ENCODE measurements at places on chromosomes 7 and 10.

DNA sequence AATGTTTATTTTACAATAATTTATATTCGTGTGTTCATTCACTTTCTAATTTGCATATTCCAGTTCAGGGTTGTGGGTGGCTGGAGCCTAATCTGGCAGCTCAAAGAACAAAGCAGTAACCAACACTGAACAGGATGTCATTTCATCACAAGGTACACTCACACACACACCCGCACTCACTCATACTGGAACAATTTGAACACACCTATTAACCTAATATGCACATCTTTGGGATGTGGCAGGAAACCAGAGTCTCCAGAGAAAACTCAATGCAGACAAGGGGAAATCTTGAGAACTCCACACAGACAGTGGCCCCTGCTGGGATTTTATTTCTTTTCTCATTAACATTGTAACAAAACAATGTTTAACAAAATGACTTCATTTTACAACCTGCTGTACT is 97.4 kb downstream of the TWIST1 start:
- DNase-seq: no peak

DNA sequence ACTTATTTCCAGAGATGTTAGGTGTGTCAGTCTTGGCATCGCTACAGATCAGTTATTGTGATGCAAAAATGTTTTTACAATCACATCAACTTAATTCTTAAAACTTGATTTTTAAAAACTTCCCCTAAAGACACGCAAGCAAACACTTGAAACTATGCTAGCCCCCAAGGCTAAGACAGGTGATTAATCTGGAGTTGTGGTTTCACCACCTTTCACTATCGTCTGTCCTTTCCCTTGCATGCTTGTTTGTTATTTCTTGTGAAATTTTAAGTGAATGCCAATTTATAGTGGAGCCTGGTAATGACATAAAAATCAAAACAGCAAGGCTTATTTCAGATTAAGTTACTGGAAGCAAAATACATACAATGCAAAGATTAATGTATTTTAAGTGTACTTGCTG is 70.4 kb downstream of the SLC35B4 start:
- DNase-seq: no peak

GRCh38 chr7:69808391-69808790 is 210.1 kb downstream of the AUTS2 start:
- no peak for DNase-seq

- DNase-seq: no peak
Measured at GRCh38 chr7:32093415-32094408, 23.5 kb upstream of the PDE1C start.

DNA sequence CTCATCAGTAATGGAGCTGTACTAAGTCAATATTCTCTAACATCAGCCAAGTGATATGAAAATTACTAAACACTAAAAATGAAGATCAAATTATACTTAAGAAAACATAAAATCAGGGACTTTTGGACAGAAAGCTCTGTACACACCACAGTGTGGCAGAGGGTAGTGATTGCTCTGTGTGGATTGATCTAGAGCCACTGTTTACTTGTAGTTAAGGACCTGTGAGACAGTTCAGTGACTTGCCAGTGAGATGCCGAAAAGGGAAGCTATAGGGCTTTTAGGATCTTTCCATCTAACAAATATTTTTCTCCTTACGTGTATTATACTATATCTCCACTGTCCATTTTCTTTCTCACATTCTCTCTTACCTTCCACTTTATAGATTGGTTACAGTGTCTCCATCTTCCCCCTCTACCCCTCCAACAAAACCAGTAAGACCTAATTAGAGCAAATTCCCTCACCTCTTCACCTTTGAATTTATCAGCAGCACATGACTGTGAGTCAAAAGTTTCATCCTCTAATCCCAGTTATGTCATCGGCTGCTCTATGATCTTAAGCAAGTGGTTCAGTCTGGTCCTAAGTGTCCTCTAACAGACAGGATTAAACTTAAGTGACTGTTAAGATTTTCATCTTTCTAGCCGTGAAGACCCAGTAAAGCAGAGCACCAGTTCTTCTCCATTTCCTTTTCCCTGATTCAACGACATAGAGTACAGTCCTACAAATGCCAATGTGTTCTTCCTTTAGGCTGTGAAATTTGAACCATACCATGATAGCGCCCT is 6.9 kb downstream of the PIK3CG start:
- no peak for DNase-seq

DNA sequence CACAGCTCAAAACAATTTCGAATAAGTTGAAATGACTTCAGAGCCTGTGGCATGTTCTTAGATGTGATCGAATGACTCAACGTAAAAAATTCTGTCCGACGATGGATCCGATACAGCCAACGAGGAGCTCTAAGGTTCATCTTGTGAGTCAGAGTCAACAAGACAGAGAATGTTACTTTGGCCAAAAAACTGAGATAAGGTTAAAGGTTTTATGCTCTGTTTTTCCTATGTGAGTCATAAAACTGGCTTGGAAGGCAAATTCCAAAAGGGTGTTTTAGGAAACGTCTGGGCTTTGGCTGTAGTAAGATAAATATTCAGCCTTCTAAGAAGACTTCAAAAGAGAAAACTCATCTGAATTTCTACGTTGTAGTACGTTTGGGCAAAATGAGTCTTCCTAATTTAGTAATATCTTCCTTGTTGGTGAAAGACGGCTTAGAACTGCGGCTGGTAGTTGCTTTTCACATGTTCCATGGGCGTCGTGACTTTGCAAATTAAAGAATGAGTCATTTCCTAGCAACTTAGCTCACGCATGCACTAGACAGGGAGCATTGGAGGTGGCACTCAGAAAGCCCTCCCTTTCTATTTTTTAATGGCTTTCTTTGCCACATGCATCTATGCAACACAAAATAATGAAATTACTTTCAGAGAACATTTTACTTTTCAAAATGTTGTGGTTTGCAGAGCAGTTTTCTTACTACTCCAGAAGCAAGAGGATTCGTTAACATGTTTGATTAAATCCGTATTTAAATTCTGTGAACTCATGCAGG is 28.2 kb downstream of the PFKP start:
- peak; percentile 48 for DNase-seq

DNA sequence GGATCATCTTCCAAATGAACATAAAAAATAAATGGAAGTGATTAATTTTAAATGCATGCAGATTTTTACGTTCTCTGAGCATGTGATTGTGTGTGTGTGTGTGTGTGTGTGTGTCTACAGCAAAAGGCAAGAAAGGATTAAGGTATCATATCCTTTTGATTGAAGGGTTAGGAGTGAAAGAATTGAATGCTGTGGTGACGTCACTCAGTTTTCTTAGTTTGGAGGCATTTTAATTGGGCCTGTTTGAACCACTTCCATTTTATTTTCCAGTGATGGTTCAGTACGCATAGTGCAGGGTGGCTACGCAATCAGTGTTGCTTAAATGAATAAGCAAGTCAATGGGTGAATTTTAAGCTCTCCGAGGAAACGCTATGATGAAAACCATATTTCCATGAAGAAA is 31.3 kb downstream of the TACC2 start:
- DNase-seq: no peak

- DNase-seq: no peak
Measured at GRCh38 chr7:82549616-82550285, 106.2 kb upstream of the CACNA2D1 start.

GRCh38 chr10:8504499-8504898 is 450.0 kb downstream of the GATA3 start:
- no peak for DNase-seq

DNA sequence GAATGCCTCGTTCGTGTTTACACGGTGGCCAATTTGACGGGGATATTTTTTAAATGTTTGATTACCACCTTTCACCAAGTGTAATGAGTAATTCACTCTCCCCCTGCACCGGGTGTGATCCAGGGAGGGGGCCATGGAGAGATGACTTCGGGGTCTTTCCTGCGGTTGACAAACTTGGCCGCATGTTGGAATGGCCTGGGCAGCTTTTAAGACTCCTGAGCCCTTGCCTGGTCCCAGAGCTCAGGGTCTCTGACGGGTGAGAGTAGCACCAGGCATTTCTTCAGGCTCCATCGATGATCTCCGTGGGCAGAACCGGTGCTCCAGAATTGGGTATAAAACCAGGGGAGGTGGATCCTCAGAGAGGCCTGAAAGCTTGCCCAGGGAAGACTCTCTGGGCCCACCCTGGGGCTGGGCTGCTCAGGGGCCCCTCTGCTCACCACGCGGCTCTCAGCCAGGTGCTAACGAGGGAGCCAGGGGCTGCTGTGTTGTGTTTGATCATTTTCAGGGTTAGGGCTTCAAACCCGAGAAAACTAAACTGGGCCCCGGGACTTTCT is 882 bp downstream of the ZNF282 start:
- no peak for DNase-seq

DNA sequence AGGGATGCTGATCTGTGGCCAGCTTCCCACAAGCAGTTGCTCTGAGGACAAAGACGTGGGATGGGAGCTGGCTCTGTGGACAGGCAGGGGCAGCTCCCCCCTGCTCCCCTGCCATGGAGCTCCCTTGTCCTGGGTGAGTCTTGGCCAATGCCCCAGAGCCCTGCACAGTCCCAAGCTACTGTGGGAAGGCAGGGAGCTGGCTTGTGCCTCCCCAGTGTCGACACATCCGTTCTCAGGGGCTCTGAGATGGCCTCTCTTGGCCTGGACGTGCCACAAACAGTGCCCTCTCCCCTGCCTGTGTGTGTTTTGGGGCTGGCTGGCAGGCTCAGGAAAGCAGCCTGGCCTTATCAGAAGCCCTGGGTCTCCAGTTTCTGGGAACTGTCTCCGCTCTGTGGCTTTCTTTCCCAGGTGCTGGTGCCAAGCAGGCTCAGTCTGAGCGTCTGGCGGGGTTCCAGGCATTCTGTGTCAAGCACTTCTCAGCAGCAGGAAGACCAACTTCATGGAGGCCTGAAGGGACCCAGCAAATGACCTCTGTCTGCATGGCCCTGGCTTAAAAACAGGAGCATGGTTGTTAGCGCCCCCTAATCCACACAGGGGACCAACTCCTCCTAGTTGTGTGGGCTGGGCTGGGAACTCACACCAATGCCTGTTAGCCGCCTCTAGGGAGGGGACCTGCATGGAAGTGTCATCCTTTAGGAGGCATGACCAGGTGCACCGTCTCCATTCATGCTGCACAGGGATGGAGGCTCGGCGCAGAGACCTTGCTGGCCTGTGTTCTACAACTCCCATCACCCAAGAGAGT is 375.2 kb downstream of the RPS24 start:
- DNase-seq: no peak

GRCh38 chr7:931871-932650 is 22.4 kb downstream of the ADAP1 start:
- DNase-seq: no peak

DNA sequence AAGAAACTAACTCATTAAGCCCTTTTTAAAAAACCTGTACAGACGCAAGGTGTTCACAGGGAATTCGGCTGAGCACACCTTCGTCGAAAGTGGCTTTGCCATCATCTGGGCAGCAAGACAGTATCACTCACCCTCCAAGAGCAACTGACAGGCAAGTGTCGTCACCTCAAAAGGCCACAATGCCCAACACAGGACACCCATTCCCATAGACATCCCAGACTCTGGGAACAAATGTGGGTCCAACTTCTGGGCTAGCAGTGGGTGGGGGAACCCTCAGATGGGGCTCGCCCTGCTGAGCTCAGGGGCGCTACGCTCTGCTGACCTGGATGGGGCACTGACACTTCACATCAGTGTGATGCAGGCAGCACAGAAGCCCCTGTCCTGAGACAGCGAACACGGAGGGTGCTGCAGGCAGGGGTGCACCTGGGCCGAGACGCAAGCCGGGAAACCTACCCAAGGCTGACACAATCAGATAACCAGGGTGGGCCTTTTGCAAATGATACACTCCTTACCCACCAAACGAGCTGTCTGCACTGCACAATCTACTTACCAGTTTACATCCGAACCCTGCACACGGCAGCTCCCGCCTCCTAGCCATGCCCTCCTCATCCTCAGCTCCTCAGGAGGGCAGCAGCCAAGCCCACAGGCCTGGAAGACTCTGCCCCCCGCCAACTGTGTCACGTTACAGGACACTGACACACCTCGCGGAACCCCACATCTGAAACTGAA is 1.7 kb downstream of the DIP2C start:
- DNase-seq: no peak

DNA sequence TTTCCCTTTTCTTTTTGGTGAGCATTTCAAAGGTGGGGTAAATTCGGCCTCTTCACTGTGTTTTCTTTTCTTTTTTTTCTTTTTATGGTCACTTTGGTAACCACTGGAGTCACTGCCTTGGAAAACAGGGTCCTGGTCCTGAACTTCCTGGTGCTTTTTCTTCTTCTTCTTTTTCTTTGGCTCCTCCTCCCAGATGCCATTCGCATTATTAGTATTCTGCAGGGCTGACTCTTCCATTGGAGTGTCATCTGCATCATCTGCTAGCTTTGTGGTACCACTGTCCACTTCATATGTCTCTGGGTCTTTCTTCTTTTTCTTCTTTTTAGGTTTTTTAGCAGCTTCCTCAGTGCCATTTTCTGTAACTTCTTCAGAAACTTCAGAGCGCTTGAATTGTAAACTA is 10.5 kb downstream of the POLR1F start:
- DNase-seq: no peak

DNA sequence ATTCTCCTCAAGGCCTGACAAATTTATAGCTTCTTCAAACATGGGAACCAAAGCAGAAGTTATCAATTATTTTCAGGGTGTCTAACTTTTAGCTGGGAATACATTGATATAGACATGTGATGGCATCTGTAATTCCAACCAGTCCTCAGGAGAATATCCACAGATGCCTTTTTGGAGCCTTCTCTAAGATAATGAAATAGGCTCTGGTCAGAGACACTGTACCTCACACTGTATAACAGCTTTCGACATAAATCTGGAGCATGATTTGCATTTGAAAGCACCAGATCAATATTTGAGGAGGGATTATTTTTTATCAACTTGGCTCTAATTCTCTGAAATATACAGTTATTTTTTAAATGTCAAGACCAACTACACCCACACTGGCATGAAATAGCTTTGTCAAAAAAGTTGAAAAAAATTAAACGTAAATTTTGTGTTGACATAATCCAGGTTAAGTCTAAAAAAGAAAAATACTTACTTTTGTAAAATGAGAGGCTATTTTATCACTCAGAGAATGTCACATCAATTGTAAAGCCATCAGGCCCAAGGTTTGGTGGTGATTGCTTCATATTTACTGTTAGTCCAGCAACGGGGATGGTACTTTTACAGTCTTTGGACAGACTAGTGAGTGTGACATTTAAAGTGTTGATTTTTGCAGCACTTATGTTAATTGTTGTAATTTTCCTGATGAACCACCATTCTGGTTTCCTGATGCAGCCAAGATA is 177.0 kb upstream of the SP8 start:
- no peak for DNase-seq

- DNase-seq: no peak
Measured at GRCh38 chr10:16854623-16855022, 37.4 kb upstream of the RSU1 start.

All from CD4-positive, alpha-beta T cell treated with Interferon gamma for 1 hour (primary cell).